ENCODE measurements at places on chromosomes 7 and 10. TPM values are rescaled to one million over a fixed set of nuclear protein-coding genes. Genes with fewer than 3 reads are reported as not detected.

The CACNB2 gene
- total RNA-seq: not detected

The FXYD4 gene
- total RNA-seq: not detected

The SLC25A13 gene
- 32.2 TPM for total RNA-seq

The GPR158 gene
- 0.05 TPM for total RNA-seq

The WNT2 gene
- total RNA-seq: not detected

The COL13A1 gene
- 0.30 TPM for total RNA-seq

The ACSL5 gene
- 0.41 TPM for total RNA-seq

The ASNS gene
- 57.8 TPM for total RNA-seq

Data from A549 treated with Hydrocortisone at 1 μM for 4 hours (cell line).